CD4-positive, CD25-positive, alpha-beta regulatory T cell (primary cell): ENCODE measurements at places on chromosomes 2 and 18. TPM values are rescaled to one million over a fixed set of nuclear protein-coding genes. Genes with fewer than 3 reads are reported as not detected.

- DNase-seq: no peak
Measured at GRCh38 chr18:79372991-79373390, 22.7 kb upstream of the NFATC1 start.

GRCh38 chr2:157946919-157947557, 70.9 kb upstream of the ACVR1 start:
- no peak for DNase-seq

DNA sequence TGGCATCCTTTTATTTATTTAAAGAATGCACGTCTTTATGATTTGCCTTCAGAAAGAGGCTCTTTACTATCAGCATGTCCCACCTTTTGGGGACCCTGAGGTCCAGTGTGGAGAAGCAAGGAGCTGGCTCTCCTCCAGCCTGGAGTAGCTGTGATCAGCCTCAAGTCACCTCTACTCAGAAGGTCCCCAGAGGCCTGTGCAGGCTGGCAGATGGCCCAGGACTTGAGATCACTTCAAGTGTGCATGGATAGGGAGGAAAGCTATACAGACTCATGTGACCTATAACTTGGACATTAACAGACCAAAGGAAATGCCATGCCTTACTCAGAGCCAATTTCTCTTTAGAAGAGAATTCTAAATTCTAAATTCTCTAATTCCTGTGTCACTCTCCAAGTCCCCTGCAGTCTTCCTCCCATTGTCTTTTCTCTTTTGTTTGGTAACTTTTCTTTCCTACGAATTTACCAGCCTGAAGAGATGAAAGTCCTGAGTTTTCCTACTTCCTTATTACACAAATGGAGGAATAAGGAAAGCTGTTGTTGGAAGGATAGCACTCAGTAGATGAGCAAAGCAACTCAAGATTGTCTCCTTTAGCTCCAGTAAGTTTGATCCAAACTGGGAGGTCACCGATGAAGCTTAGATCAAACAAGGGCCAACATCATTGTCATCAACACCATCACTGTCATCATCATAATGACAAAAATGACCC, 163.9 kb downstream of the GFPT1 start:
- no peak for DNase-seq

SGPP2 gene
- total RNA-seq: 8.3 TPM

CREG2 gene
- total RNA-seq: 2.2 TPM
